ENCODE measurements at places on chromosomes 16 and 17.

- DNase-seq: no peak
Observed at GRCh38 chr17:19390951-19391350, 4.0 kb upstream of the MFAP4 start.

DNA sequence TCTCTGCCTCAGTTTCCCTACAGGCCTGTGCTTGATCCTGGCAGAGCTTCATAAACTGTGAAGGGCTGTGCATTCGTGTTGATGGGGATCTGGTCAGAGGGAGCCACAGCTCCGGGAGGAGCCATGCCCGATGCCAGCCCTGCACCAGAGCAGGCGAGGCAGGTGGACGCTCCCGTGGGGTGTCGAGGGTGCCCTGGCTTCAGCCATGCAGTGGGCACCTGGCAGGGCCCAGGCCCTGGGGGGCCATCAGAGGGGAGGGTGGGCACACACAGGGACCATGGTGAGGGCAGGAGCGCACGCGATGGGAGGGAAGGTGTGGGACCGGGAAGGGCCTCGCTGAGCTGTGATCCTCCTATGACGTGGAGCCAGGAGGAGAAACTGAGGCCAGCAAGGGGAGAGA lies 22.0 kb downstream of the ZFPM1 start:
- DNase-seq: no peak

DNA sequence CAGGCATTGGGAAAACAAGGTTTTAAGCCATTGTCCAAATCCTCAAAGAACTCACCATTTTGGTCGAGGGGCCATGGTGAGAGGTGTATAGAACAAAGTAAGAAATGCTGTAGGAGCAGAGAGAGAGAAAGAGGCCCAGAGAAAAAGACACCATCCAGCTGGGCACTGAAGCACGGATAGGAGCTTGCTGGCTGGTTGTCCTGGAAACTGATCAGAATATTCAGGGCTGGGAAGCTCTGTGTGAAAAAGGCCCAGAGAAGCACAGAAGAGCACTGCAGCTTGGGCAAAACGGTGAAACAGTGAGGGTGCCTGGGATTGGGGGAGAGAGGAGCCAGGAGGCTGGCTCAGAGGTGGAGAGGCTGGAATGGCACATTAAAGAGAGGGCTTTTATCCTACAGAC lies 16.5 kb downstream of the HS3ST3B1 start:
- no peak for DNase-seq

DNA sequence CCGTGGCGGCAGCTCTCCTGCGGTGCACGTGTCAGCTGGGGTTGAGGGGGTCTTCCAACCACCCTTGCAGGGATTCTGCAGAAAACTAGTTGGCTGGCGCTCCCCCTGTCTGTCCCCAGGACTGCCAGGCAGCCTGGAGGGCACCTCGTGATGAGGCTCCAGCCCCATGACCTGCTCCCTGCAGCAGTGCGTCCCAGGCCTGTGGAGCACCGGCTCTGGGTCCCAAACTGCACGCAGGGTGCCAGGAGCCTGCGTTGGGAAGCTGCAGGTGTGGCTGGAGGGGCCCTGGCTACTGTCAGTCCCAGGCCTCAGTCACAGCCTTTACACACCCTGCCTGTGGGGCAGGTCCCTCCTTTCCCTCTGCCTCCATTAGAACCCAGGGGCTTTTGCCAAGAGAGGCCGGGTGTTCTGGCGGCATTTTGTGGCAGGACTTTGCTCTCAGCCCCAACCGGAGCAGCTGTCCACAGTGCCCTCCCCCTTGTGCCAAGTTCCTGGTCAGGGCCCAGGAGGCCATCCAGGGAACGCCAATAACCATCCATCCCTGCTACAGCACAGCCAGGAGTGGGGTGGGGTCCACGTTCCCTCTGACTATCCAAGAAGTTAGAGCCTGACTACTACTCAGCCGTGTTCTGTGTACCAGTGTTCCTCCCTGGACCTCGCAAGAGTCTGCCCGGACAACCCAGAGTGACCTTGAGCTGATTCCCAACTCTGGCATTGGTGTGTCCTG lies 9.2 kb downstream of the CHMP6 start:
- DNase-seq: no peak

DNA sequence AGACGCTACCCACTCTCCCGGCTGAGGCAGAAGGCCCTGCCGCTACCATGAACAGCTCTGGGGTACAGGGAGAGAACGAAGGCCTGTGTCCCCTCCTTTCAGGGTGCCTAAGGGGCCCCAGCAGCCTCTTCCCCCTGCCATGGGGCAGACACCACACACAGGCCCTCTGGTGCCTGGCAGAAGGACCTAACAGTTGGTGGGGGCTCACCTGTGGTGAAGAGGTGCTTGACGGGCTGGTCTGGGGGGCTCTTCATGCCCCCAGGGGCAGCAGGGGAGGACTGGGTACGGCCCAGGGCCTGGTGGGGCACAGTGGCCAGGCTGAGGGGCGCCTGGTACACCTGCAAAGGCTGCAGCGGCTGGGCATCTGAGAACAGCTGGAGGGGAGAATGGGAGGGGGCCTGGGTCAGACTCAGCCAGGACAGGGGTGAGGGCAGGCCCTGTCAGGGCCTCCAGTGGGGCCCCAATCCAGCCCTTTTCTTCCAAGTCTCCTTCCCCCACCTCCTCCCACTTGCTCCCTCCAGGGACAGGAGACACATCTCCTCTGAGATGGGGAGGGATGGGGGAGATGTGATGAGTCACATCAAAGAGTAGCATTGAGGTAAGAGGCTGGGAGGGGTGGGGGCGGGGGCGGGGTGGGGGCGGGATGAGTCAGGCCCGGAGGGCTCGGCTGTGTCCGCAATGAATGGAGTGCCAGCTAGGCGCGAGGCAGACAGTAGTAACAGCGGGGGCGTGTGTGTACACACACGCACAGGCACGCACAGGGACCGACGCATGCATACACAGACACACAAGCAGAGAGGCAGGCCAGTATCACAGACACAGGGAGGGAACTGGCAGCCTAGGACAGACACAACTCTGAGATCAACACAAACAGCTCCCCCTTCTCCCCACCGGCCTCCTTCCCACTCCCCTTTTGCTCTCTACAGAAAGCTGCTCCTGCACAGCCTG lies 16.1 kb downstream of the G6PC3 start:
- no peak for DNase-seq

GRCh38 chr17:64936117-64936516 lies 16.8 kb upstream of the LRRC37A3 start:
- DNase-seq: no peak

GRCh38 chr16:69166946-69167930 lies 19.7 kb upstream of the SNTB2 start:
- no peak for DNase-seq

- no peak for DNase-seq
Observed at GRCh38 chr17:81631482-81631881, 5.4 kb downstream of the NPLOC4 start.

DNA sequence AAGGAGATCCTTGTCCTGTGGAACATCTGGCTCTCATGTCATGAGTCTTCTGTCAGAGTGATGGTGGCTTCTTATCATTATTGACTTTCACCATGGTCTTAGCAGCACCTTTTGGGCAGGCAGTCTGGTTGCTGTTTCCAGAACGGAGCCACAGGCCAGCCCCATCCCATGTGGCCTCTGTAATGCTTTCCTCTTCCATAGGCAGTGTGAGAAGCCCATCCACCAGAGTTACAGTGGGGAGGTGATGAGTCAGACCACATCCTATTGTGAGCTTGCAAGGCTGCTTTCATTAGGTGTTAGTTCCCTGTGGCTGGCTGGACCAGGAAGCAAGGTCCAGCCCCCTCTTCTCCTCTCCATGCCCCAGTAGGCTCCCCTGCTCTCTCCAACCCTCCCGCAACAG lies 30.8 kb upstream of the SPACA3 start:
- no peak for DNase-seq
